ENCODE measurements at places on chromosomes 16 and 17.

DNA sequence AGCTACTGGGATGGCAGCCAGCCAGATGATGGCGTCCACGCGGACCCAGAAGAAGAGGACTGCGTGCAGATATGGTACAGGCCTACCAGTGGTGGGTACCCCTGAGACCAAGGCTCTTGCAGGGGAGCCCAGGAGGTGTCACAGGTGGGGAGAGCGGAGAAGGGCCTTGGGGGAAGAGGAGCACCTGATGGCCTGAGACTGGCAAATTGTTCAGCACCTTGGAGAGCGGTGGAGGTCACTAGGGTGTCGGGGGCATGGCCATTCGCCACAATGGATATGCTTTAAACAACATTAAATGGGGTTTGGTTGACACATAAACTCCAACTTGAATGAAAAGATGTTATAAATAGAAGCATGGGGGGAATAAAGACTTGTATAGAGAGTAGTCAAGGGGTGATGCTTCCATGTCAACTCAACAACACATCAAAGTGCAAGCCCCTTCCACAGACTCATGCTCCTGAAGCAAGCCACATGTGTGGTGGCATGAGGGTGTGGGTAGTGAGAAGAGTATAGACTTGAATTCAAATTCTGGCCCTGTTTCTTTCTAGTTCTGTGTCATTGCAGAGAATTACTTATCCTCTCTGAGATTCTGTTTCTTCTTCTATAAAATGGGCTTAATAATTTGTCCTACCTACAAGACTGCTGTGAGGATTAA lies 22.2 kb downstream of the CLEC19A start:
- no peak for DNase-seq

- no peak for DNase-seq
Measured at GRCh38 chr17:40436636-40437035, 6.6 kb upstream of the IGFBP4 start.

GRCh38 chr16:1381612-1382406 lies 30.1 kb downstream of the GNPTG start:
- no peak for DNase-seq

GRCh38 chr17:19723964-19724363 lies 7.6 kb upstream of the SLC47A2 start:
- no peak for DNase-seq

GRCh38 chr16:80993307-80993706 lies 13.4 kb downstream of the CMC2 start:
- DNase-seq, result peak; percentile 92

DNA sequence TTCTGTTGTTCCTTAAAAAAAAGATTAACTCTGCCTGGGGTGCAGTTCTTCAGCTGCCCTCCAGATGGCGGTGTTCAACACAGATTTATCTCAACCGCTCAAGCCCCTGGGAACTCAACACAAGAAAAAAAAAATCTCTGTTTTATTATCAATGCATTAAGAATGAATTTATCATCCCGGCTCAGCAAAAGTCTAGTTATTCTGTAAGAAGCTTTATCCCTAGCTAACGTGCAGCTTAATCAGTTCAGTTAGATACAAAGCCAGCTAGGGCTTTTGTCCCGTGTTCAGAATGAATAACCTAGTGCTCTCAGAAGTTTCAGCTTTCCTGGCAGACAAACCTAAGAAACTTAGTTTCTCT lies 475.9 kb upstream of the CCL2 start:
- peak; percentile 44 for DNase-seq

DNA sequence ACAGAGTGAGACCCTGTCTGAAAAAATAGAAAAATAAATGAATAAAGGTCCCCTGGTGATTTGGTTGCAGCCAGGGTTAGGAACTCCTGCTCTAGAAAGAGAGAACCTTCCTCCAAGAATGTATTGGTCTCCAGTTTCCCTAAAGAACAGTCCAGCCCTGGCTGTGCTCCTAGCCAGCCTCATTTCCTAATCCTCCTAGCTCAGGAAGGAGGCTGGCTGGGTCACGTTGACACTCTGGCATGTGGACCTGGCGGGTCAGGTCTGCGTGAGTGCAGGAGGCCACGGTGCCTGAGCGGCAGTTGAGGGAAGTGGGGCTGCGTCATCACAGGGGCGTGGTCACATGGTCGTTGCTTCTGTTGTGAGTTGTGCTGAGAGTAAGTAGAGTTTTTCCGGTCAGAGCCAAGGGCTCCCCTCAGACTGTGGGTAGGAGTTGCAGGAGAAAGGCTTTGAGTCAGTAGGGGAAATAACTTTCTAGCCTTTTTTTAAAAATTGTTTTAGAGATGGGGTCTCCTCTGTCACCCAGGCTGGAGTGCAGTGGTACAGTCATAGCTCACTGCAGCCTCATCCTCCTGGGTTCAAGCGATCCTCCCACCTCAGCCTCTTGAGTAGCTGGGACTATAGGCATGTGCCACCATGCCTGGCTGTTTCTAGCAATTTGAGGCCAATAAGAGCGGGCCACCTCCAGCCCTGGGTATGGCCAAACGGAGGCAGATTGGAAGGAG lies 194.0 kb upstream of the CIBAR2 start:
- DNase-seq, result peak; percentile 74

DNA sequence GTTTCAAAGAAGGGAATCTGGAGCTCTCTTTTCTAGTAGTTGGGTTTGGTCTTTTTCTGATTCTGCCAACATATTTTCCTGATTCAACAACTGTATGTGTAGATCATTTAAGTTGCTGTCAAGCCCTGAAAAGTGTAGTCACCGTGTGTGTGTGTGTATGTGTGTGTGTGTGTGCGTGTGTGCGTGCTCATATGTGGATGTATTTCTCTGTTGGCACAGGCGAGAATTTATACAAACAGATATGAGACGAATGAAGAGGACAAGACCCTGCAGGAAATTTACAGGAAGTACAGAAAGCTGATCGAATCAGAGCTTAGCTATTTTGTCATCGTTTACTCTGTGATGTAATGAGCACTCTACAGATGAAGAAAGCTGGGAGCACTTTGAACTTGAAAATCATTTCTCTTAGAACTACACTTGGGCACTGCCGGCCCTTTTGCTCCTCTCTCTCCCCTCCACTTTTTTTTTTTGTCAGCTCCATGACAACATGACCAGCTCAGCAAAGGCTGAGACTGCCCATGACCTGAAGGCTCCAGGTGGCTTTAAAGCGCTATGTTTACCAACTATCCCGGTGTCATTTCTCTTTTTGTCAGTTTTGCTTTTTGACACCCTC lies 11.2 kb downstream of the FBXO39 start:
- no peak for DNase-seq

DNA sequence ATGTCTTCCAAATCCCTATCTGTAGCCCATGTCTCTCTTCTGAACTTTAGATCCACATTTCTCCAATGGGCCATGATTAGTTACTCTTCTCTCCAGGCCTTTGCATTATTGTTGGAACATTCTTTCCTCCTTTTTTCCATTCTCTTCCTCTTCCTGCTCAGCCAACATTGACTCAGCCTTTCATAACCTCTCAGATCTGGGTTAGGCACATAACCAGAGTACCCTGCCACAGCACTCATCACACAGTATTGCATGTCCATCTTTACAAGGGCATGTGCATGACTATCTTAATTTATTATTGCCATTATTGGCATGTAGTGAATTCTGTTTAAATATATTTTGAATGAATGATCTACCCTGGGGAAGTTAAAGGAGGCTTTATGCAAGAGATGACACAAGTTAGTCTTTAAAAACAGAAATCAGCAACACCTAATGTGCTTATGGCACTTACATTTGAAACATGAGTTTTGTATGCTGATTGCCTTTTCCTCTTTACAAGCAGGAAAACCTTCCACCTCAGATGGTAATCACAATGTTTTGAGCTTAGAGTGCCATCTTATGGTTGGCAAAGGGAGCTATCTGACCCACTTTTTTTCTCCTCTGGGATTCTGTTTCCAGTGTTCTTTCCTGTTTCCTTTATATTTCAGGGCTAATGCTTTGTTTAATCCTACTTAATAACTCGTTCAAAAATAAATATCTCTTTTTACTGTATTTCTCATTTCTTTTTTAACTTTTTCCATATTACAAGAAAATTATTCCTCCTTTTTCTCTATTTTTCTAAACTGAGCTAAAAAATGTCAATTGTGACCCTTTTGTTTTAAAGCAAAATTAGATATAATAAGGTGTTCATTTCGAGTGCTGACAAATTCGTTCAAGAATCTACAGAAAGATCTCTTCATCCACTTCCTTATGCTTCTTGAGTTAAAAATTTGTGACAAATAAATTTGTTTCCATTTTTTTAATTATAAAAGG lies 151.0 kb upstream of the RBL2 start:
- DNase-seq, result peak; percentile 38

GRCh38 chr17:10041287-10041612 lies 136.2 kb upstream of the RCVRN start:
- no peak for DNase-seq

GRCh38 chr16:81527477-81528178 lies 83.0 kb downstream of the CMIP start:
- no peak for DNase-seq

DNA sequence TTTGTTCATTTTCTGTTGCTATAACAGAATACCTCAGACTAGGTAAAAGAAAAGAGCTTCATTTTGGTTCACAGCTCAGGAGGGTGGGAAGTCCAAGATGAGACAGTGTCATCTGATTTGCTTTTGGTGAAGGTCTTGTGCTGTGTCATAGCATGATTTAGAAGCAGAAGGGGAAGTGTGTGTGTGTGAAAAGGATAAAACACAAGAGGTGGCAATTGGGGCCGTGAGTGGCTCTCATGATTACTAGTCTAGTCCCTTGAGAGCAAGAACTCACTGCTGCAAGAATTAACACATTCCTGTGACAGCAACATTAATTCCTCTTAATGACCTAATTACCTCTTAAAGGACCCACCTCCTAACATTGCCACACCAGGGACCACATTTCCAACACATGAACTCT lies 8.3 kb downstream of the SLC35G3 start:
- no peak for DNase-seq

DNA sequence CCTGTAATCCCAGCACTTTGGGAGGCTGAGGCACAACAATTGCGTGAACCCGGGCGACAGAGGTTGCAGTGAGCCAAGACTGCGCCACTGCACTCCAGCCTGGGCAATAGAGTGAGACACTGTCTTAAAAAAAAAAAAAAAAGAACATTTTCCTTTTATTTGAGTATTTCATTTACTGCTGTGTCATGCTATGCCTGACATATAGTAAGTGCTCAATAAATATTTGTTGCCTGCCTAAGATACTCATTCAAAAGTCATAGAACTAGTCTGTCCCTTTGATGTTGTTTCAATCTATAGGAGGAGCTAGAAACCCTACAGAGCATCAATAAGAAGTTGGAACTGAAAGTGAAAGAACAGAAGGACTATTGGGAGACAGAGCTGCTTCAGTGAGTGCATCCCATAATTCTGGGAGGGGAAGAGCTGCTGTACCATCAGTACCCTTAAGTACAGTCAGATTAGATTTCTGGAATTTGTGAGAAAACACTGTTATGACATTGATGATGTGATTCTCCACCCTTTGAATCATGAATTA lies 20.0 kb downstream of the CALCOCO2 start:
- no peak for DNase-seq

- DNase-seq, result peak; percentile 68
Measured at GRCh38 chr17:49556223-49556943, 19.3 kb upstream of the NXPH3 start.

DNA sequence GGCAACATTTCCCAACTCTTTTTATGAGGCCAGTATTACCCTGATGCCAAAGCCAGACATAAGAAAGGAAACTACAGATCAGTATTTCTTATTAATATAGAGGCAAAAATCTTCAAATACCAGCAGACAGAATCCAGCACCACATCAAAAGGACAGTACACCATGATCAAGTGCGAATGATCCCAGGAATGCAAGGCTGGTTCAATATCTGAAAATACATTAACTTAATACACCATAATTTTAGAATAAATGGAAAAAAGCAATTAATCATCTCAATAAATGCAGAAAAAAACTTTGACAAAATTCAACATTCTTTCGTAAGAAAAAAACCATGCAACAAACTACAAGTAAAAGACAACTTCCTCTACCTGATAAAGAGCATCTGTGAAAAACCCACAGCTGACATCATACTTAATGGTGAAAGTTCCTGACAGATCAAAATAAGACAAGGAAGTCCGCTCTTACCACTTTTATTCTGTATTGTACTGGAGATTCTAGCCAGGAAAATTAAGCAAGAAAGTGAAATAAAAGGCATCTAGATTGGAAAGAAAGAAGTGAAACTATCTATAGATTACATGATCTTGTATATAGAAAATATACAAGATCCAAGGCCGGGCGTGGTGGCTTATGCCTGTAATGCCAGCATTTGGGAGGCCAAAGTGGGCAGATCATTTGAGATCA lies 26.4 kb upstream of the MAPK3 start:
- DNase-seq, result no peak

All from fibroblast of upper back skin (primary cell).